Ureter (tissue), 1 donor: ENCODE measurements at places on chromosomes 5 and 9. TPM values are rescaled to one million over a fixed set of nuclear protein-coding genes. Genes with fewer than 3 reads are reported as not detected.

NELFB gene
- 45.2 TPM for total RNA-seq

OMD gene
- 2.2 TPM for total RNA-seq

RNF14 gene
- 59.3 TPM for total RNA-seq

TMEM215 gene
- total RNA-seq: not detected

MYO10 gene
- total RNA-seq: 19.7 TPM

IARS1 gene
- total RNA-seq: 269 TPM

SOX30 gene
- total RNA-seq: 0.52 TPM

SPATA31E1 gene
- not detected for total RNA-seq

COL15A1 gene
- total RNA-seq: 63.2 TPM

KIF4B gene
- not detected for total RNA-seq

BNC2 gene
- 21.5 TPM for total RNA-seq

ZNF483 gene
- 19.1 TPM for total RNA-seq

PFN3 gene
- not detected for total RNA-seq

SOWAHA gene
- 6.8 TPM for total RNA-seq

FAM78A gene
- total RNA-seq: 3.3 TPM

ZFYVE16 gene
- 62.3 TPM for total RNA-seq

SLCO6A1 gene
- not detected for total RNA-seq

ADAMTS19 gene
- 5.3 TPM for total RNA-seq

EIF4E1B gene
- total RNA-seq: not detected

HARS2 gene
- total RNA-seq: 34.0 TPM

DNAI1 gene
- total RNA-seq: not detected

EGFLAM gene
- 3.7 TPM for total RNA-seq

BTNL8 gene
- total RNA-seq: not detected

SLC6A19 gene
- total RNA-seq: not detected

ISOC1 gene
- 21.1 TPM for total RNA-seq

IFNA2 gene
- total RNA-seq: not detected

PRR7 gene
- 2.6 TPM for total RNA-seq

PCDHA1 gene
- not detected for total RNA-seq

CDX1 gene
- total RNA-seq: not detected

SLC9A3 gene
- 1.1 TPM for total RNA-seq

BTNL9 gene
- 26.0 TPM for total RNA-seq

SLC22A4 gene
- total RNA-seq: 3.1 TPM

SLC45A2 gene
- total RNA-seq: not detected

SLC36A2 gene
- not detected for total RNA-seq

DNM1 gene
- total RNA-seq: 31.4 TPM

HAVCR1 gene
- total RNA-seq: 0.44 TPM

BTNL3 gene
- total RNA-seq: not detected

DIPK1B gene
- 6.6 TPM for total RNA-seq

DDX4 gene
- total RNA-seq: not detected

HTR1A gene
- total RNA-seq: 1.8 TPM
